NCI-H1417 treated with DMSO at 0.1 percent for 48 hours (cell line): ENCODE measurements at places on chromosomes 6 and 20.

GRCh38 chr6:44060612-44061374 lies 66.5 kb downstream of the MRPL14 start:
- no peak for DNase-seq

DNA sequence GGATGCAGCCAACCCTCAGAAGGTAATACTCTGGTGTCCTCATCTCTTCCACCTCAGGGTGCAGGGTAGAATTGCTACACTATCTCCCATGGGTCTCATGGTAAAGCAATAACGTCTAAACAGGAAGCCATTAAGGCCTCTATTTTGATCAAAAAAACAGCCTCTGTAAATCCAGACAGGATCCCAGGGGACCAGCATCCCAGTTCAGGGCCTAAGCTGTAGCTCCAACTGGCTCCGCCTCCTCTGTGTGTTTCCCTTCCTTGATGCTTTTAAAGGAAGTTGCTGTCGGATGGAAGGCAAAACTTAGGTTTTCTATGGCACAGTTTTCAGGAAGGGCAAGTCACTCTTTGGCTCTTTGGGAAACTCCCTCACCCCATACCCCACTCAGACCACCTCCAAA lies 222.0 kb downstream of the MAFB start:
- no peak for DNase-seq

DNA sequence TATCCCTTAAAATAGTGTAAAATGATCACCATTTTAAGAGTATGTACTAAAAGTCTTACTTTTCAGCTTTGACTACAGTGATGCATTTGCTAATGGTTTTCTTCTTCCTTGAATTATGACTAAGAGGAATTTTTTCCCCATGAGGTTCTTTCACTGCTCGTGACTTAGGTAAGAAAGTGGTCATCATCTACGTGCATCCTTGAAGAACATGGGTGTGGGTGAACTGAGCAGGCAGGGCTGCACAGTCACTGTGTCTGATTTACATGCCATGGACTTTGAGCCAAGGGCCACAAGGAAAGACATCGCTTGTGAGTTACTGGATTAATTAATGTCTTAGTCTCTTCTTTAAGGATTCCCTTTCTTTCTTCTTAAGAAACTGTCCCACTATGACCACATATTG lies 33.3 kb downstream of the NQO2 start:
- DNase-seq: no peak

GRCh38 chr6:166104107-166104506 lies 63.5 kb downstream of the TBXT start:
- no peak for DNase-seq

GRCh38 chr6:49527320-49527719 lies 23.1 kb upstream of the C6orf141 start:
- no peak for DNase-seq

DNA sequence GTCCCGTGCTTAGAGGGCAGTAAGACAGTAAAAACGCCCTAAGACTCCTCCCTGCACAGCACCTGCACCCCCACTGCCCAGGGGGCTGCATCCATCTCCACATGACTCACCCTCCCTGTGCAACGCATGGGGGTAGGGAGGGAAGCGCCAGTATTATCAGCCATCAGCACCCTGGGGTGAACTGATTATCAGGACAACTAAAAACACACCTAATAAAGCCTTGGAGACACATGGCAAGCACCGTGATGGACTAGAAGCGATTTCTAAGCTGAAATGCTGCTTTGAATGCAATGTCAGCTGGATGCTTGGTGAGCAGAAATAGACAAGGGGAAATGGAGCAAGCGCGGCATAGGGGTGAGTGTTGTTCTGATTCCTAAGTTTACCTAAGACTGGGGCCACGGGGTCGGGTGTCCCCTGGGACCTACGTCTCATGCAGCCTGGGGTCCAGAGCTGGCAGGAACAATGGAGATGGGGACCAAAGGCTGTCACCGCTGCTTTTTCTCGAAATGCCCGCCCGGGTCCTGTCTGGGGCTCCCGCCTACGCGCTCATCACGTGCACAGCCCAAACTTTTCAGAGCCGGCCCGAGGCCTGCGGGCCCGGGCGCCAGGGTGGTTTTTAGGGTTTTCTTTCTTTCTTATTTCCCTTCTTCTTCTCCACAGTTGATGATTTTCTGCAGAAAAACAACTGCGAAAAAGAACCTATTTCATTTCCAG lies 702 bp upstream of the TNFAIP3 start:
- DNase-seq: no peak

- no peak for DNase-seq
Observed at GRCh38 chr20:32509639-32510066, 75.5 kb downstream of the NOL4L start.
